Stomach (tissue), 19 donors: ENCODE measurements at places on chromosomes 2 and 18. TPM values are rescaled to one million over a fixed set of nuclear protein-coding genes. Genes with fewer than 3 reads are reported as not detected.

The CAPN14 gene
- total RNA-seq = not detected

The ZC3H6 gene
- total RNA-seq = 8.0 TPM

The MROH2A gene
- total RNA-seq = 4.0 TPM

The THUMPD2 gene
- 30.1 TPM for total RNA-seq

GRCh38 chr18:44473394-44474066, 207.2 kb upstream of the SETBP1 start:
- DNase-seq = no peak

- DNase-seq = peak; percentile 96
Observed at GRCh38 chr2:43226955-43227829, 786 bp upstream of the ZFP36L2 start.

GRCh38 chr2:184078496-184078895, 519.8 kb upstream of the ZNF804A start:
- no peak for DNase-seq

- DNase-seq = no peak
Observed at GRCh38 chr2:221724631-221725203, 152.6 kb upstream of the EPHA4 start.

GRCh38 chr2:37020212-37020886, 54.0 kb upstream of the STRN start:
- DNase-seq = peak; percentile 87

DNA sequence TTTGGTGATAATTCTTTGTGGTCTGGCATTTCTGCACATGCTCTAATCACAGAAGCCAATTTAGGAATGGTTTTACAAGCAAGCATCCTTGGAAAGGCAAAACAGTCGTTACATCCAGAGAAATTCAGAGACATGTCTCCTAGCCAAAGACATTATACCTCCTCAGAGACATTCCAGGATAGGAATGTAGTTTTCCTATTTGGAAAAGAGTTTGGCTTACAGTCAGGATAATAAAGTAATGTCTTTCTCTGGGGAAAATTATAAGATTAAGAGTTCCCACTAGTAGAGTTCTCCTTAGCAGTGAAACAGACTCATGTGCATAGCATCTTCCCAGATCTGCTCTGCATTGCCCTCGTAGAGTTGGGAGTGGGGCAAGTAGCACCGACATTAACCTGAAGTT, 753.6 kb upstream of the TMEFF2 start:
- no peak for DNase-seq

DNA sequence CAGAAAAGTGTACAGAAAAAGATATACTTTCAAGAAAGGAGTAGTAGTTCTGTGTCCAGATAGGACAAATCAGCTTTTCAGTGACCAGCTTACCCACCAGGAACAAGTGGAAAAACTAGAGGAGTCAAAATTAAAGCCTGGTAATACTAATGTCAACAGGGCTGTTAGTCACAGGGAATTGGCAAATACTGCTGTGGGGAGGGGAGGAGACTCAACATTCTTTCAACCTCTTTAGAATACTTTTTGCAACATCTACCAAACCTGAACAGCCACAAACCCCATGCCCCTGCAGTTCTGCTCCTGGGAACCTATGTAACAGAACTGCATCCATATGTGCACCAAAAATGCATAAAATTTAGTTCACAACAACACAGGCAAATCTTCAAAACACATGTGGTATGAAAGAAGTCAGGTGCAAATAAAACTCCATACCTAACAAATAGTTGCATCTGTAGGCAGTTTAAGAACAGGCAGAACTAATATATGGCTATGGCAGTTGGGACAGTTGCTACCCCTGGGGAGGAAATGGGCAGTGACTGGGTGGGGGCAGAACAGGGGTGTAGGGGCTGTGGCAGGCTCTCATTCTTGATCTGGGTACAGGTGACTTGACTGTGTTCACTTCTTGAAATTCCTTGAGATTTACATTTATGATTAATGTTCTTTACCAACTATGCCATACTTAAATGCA, 9.7 kb downstream of the CMPK2 start:
- no peak for DNase-seq

DNA sequence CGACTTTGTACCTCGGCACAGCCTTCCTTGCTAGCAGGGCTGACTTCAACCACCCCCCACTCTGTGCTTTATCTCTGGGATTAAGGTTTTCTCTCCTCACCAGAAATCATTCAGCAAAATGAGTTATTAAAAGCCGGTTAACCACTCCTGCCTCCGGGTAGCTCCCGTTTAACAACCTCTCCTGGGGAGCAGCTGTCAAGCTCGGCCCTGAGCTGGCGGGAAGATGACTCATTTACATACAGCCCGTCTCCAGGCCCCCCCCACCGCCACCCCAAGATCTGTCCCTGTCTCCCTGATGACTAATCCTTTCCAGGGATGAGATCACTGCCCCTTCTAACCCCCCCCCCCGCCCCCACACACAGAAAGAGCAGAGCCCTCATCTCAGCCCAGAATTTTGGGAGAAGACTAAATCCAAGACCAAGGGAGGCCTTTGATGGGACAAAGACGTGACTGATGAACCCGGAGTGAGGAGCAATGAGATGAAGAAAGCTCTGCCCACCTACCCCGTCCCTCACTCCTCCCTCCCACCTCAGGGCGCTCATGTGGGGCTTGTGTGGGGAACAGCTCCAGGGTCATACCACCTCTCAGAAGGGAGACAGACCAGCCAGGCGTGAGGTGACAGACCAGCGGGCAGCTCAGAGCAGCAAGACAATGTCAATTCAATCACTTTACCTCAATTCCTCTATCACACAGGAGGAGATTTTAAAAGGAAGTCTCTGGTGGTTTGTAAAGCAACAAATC, 131.4 kb downstream of the MSH2 start:
- DNase-seq = peak; percentile 40

GRCh38 chr2:64524604-64525316, 632 bp downstream of the AFTPH start:
- DNase-seq = peak; percentile 44

- DNase-seq = no peak
Observed at GRCh38 chr2:111227716-111228141, 107.0 kb downstream of the BCL2L11 start.

GRCh38 chr2:231613663-231614558, 21.2 kb downstream of the TEX44 start:
- peak; percentile 87 for DNase-seq

DNA sequence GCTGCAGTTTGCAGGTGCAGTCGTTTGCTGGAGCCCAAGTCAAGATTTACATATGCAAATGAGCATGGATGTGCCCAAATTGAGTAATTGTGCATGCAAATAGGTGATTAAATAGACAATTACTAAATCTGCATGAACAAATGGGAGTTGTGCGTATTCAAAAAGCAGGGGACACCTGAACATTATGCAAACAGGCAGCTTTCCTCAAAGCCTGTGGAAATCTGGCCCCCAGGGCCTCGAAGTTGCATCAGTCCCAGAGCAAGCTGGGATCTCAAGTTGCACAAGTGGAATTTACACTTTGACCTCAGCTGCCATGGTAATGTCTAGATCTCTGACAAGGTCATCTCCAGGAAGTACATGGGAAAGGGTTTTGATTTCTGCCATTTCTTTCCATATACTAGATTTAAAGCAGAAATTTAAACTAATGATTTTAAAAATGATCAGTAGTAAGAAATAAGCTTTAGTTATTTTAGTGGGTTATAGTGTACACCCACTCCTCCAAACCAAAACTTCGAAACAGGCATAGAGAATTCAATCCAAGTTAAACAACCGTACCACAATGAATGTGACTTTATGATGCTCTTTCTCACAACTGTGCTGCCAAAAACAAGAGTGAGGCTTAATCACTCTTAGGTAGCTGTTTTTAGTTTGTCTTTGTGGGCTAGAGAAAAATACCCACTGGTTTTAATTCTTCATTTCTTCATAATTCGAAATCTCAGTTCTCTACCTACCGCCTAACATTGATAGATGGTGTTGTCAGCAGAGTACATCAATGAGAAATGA, 110.7 kb downstream of the RND3 start:
- no peak for DNase-seq
